ENCODE measurements at places on chromosomes 6 and 20.

DNA sequence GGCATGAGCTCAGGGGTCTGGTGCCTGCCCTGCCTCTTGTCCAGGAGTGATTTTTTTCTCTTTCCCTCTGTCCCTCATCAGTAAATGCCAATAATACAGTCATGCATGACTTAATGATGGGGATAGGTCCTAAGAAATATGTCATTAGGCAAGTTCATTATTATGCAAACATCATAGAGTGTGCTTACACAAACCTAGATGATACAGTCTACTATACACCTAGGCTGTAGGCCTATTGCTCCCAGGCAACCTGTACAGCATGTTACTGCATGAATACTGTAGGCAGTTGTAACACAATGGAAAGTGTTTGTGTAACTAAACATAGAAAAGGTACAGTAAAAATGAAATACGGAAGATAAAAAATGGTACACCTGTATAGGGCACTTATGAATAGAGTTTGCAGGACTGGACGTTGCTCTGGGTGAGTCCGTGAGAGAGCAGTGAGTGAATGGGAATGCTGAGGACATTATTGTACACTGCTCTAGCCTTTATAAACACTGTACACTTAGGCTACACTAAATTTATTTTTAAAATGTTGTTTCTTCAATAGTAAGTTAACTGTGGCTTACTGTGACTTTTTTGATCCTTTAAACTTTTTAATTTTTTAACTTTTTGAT lies 22.1 kb downstream of the PBOV1 start:
- no peak for DNase-seq

DNA sequence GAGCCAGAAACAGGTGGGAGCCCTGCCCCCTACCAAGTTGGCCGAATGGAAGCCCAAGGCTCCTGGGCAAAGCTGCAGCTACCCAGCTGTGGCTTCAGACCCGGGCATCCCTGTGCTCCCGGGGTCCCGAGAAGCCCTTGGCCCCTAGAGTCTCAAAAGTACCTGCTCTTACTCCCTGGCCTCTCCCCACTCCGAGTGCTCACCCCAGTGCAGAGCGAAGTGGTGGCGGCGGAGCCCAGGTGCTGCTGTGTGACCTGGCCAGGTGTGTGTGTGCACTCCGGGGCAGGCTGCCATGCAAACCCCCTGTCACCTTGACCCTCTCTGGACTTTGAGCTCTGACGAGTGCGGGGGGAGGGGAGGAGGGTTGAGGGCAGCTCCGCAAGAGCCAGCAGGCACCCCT lies 493.8 kb upstream of the MANEA start:
- no peak for DNase-seq

GRCh38 chr6:156279261-156279969 lies 497.8 kb upstream of the ARID1B start:
- DNase-seq = no peak

DNA sequence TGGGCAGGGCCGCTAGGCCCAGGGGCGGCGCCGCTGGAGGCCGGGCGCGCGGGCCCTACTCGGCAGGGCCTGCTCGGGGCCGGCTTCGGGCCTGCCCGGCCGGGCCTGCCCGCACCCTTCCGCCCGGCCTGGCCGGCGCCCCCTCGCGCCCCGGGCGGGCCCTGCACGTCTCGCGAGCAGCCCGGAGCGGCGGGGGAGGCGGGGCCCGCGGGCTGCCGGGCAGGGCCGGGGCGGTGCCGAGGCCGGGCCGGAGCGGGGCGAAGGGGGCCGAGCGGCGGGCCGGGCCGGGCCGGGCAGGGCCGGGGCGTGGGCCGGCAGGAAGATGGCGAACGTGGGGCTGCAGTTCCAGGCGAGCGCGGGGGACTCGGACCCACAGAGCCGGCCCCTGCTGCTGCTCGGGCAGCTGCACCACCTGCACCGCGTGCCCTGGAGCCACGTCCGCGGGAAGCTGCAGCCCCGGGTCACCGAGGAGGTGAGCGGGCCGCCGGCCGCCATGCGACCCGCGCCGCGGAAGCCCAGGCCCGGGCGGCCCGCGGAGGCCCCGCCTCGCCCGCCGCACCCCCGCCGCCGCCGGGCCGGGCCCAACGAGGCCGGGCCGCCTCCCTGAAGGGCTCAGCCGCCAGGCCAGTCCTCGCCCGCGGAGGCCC lies at the start of gene NPEPL1:
Gene NPEPL1, plus strand, starts transcription at position 222 of the 647 bp plus-strand sequence. Its CDS starts 101 bp downstream, at position 323.
- no peak for DNase-seq

- DNase-seq = no peak
Observed at GRCh38 chr6:127533011-127533410, 13.9 kb upstream of the MTCL3 start.

DNA sequence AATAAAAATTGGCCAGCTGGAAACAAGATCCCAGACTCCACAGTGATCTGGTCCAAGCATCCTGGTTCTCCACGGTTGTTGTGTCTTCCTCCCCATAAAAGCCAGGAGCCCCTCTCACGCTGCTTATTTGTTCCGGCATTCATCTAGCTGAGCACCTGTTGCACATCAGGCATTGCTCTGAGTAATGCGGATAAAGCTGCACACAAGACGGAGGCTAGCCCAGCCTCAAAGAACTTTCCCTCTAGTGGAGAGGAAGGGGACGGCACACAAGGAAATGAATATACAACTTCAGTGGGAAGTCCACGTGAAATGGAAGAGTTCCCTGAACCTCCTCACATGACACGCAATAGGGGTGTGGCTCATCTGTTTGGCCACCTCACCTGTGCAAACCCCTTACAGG lies 30.3 kb upstream of the NXT1 start:
- no peak for DNase-seq

GRCh38 chr6:147166992-147167391 lies 37.2 kb upstream of the STXBP5 start:
- no peak for DNase-seq

DNA sequence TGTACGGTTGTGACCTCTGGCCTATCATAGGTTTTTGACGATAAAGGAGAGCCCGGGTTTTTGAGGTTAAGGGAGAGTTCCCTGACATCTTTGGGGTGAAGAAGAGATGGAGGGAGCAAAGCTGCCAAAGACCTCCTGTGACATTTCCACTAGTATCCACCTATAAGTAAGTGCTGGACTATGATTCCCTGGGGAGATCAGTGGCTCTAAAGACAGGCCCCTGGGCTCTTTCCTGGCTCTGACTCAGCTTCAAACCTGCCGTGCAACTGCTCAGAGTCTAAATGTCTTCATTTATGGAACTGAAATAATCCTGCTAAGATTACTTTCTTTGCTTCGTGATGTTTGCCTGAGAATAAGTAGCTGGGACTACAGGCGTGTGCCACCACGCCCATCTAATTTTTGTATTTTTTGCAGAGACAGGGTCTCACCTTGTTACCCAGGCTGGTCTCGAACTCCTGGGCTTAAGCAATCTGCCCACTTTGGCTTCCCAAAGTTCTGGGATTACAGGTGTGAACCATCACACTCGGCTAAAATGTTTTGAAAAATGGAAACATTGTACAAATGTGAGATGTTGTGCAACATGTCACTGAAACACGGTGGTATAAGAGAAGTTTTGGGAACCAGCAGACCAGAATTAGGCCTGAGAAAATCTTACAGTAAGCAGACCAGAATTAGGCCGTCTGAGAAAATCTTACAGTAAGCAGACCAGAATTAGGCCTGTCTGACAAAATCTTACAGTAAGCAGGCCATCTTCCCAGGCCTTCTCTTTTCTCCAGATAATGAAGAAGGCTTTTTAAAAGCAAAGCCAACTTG lies 1.1 kb upstream of the PAQR8 start:
- DNase-seq = no peak

DNA sequence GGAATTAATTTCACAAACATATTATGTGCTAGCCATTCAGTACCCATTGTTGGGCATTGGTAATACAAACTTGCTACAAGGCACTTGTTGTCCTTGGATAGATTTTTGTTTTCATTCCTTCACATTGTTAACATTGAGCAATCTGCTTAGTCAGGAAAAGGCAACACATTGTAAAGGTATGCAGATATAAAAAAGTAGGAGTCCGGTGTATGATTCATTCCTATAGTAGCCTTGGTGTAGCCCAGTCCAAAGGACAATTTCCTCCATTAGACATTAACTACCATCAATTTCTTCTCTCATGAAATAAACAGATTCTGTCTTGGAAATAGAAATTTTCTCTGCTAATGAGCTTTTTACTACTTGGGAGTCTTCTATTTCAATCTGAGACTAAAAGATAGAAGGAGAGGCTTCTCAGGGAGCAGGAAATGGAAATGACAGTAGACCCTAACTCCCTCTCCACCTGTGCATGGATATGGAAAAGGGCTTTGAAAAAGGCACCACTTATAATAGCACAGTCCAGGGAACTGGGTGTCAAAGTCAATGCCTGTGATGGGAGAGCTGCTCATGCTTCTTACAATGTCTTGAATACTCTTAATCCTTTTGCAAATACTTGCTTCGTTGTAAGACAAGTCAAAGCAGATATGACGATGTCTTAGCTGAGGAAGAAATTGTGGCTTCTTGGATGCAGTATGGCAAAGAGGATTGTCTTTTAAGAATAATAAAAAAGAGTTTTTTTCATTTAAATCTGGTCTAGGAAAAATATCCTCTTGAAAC lies 369.4 kb upstream of the CITED2 start:
- DNase-seq = no peak

GRCh38 chr6:72963946-72964345 lies 261.4 kb downstream of the KHDC1L start:
- no peak for DNase-seq

DNA sequence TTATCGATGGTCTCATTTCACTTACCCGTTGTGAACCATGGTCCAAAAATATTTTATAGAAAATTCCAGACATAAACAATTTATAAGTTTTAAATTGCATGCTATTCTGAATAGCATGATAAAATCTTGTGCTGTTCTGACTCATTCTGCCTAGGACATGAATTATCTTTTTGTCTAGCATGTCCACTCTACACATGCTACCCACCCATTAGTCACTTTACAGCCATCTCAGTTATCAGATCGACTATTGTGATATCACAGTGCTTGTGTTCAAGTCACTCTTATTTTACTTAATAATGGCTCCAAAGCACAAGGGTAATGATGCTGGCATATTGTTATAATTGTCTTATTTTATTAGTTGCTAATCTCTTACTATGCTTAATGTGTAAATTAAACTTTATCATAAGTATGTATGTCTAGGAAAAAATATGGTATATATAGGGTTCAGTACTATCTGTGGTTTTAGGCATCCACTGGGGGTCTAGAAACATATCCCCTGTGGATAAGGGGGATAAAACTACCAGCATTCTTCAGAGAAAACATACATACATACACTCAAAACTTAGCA lies 252.0 kb upstream of the HTR1E start:
- no peak for DNase-seq

DNA sequence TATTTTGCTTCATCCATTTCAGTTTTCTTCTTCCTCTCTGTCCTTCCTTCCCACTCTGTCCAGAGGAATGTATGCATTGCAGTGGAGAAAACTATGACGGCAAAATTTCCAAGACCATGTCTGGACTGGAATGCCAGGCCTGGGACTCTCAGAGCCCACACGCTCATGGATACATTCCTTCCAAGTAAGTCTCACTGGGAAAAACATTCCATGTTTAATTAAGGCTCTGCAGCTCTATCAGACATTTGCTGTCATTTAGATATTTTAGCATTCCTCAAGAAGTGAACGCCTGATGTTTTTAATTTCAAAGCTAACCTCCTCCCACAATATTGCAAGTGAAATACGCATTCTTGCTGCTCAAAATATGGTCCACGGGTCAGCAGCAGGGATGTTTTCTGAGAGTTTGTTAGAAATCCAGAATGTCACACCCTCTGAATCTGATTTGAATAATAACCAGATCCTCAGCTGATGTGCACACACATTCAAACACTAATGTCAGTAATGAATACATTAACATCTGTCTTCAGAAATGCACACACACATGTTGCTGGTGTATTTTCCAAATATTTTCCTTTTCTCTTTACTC lies 12.8 kb downstream of the PLG start:
- no peak for DNase-seq

DNA sequence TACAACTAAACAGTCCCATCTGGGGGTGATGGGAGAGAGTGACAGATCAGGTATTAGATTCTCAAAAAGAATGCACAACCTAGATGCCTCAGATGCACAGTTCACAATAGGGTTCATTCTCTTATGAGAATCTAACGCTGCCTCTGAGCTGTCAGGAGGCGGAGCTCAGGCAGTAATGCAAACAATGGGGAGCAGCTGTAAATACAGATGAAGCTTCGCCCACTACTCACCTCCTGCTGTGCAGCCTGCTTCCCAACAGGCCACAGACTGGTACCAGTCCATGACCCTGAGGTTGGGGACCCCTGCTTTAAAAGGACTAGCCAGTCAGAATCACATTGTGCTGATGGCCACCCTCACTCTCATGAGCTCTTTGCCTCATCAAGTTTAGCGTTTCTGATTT lies 247.0 kb upstream of the KCNQ5 start:
- no peak for DNase-seq

DNA sequence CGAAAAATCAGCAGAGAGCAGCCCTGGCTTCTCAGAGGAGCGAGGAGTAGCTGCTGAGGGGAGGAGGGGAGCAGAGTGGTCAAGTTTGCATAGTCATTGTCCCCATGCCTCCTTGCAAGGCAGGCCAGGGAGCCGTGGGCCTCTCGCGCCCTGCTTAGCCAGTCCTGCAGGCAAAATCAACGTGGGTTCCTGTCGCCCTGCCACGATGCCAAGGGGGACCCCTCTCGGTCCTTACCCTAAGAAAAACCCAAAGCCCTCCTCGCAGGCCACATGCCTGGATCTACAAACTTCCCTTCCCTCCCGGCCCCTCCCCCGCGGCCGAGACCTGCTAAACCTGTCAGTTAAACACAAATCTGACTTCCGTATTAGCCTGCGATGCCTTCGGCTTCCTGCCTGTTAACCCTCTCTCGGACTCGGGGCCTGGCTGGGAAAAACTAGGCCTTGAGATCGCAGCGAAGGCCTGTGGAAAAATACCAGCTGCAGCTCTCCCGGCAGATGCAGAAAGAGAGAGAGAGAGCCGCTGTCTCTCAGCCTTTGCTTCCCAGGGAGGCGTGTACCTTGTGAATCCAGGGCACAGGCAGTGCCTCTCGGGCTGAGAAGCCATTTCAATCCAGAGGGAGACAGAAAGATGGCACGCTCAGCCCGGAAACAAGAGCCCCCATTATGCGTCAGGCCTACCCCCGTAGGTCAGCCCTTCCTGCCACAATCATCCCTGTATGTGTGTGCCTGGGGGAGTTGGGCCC lies 968 bp upstream of the ZMYND8 start:
- DNase-seq = peak; percentile 97

DNA sequence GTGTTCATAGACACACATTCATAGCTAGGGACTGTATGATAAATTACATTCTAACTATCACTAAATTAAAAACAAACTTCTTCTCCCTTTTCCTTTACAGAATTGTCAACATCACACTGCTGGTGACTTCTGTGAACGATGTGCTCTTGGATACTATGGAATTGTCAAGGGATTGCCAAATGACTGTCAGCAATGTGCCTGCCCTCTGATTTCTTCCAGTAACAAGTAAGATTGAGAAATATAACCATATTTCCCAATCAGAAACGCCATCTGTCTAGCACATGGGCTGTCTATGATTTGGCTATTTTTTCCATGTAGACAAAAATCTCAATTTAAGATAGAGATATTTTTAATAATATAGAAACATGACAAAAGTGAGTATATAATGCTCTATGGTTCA lies 367.7 kb downstream of the ARHGAP18 start:
- no peak for DNase-seq

- no peak for DNase-seq
Observed at GRCh38 chr6:168681748-168682147, 240.8 kb downstream of the SMOC2 start.

Data from posterior cingulate gyrus (tissue), 11 donors.